ENCODE measurements at places on chromosomes 3 and 15.

DNA sequence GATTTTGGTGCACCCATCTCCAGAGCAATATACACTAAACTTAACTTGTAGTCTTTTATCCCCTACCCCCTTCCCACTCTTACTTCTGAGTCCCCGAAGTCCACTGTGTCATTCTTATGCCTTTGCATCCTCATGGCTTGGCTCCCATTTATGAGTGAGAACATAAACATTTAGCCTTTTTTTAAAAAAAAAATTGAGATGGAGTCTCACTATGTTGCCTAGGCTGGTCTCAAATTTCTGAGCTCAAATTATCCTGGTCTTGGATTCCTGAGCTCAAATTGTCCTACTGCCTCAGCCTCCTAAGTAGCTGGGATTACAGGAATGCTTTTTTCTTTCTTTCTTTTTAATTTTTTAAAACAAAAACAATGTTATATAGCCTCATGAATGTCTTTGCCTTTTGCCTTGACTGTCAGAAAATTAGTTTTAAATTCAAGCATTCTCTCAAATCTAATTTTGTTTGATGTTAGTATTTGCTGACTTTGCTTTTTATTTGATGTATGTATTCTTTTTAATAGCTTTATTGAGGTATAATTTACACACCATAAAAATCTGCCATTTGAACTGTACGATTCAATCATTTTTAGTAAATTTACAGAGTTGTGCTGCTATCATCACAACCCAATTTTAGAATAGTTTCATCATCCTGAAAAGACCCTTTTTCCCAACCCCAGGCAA lies 46.9 kb downstream of the NFKBIZ start:
- DNase-seq = no peak

- no peak for DNase-seq
Measured at GRCh38 chr3:82891028-82891427, 1129.6 kb upstream of the GBE1 start.

GRCh38 chr15:48411971-48412591 lies 80.9 kb downstream of the DUT start:
- no peak for DNase-seq

- no peak for DNase-seq
Measured at GRCh38 chr15:96565266-96565665, 234.8 kb downstream of the NR2F2 start.

- no peak for DNase-seq
Measured at GRCh38 chr3:10149226-10149625, 7.6 kb downstream of the VHL start.

DNA sequence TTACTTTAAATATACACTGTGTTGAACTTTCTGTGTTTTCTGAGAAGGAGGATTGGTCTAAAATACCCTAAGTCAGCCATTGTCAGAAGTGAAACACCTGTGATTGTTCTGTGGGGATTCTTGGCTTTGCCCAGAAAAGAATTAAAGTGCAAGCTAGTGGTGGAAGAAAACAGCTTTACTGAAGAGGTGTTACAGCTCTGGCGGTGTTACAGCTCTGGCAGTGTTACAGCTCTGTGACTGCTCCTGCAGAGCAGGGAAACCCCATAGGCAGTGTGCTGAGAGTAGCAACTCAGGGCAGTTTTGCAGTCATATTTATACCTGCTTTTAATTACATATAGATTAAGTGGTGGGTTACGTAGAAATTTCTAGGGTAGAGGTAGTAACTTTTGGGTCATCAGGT lies 66.6 kb downstream of the C3orf20 start:
- DNase-seq = no peak

DNA sequence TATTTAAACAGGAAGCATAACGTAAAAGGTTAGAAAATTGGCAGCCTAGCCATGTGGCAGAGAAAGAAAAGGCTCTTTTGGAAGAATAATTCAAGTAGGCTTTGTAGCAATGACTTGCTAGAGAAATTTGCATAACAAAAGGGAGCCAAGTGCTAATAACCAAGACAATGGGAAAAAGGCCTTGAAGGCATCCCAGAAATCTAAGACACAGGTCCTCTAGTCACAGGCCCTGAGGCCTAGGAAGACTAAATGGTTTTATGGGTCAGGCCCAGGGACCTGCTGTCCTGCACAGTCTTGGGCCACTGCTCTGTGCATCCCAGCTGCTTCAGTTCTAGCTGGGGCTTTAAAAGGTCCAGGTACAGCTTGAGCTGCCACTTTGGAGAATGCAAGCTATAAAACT lies 78.5 kb downstream of the FGF7 start:
- DNase-seq = no peak

- DNase-seq = no peak
Measured at GRCh38 chr3:193842832-193843473, 249.9 kb downstream of the OPA1 start.

GRCh38 chr15:97077975-97078374 lies 747.5 kb downstream of the NR2F2 start:
- DNase-seq = no peak

GRCh38 chr3:183695569-183696364 lies 1.8 kb upstream of the YEATS2 start:
- DNase-seq = no peak
